ENCODE measurements at places on chromosomes 3 and 15. TPM values are rescaled to one million over a fixed set of nuclear protein-coding genes. Genes with fewer than 3 reads are reported as not detected.

Gene TIMP4
- 7.1 TPM for polyA plus RNA-seq

Gene CFAP100
- 0.46 TPM for polyA plus RNA-seq

GRCh38 chr15:65376767-65377104 is 1.1 kb downstream of the IGDCC3 start:
- DNase-seq: no peak

Gene PROK2
- polyA plus RNA-seq: not detected

DNA sequence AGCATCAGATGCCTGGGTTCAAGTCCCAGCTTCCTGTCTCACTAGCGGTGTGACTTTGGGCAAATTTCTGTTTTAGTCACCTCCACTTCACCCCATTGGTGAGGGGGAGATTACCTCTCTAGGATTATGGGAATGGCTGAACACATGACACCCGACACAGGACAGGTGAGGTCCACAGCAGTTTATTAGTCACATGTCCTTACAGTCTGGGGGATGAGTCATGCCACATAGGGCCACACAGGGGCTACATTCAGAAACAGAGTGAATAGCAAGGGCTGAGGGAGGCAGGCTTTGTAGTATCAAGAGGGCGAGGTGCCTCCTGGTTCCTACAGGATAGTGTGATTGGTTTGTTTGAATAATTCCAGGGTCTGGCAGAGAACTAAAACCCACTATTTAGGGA is 15.2 kb upstream of the ITGA11 start:
- DNase-seq: no peak

DNA sequence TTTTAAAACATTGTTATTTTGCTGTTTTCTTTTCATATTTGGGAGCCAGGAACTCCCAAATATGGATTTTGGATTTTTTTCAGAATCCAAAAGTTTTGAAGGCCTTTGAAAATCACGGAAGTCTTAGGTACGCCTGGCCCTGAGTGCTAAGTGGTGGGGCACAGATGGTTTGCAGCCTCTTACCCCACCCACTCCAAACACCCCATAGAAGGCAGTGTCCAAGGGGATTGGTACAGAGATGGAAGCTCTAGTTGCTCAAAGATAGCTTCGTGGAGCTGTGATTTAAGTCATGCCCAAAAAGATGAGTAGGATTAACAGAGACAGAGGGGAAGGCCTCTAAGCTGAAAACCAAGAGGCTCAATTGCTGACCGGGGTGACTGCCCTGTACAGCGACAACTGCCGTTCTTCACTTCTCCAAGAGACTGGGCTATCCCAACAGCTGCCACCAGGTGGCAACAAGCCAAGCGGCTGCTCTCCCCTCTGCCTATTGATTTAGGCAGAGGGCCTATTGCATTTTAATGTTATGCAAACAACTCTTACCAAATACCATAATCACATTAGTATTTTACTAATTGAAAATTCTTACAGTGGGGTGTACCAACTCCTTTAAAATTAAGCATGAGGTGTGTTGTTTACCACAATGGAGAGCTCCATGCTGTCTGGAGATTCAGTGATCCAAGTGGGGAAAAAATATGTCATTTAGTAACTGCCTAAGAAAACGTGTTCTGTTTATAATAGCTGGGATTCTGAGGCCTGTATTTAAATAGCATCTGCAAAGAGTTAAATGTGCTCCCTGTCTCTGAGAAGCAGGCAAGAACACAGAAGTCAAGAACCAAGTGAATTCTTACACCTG is 64.0 kb upstream of the C15orf61 start:
- DNase-seq: peak; percentile 52

- no peak for DNase-seq
These were observed 237.8 kb upstream of the UBE2E1 start for GRCh38 chr3:23567917-23568316.

GRCh38 chr15:68781766-68782588 is 38.7 kb downstream of the ANP32A start:
- DNase-seq: no peak

Gene GOLGA8N
- polyA plus RNA-seq: 20.0 TPM

GRCh38 chr3:169657351-169658124 is 6.0 kb downstream of the MECOM start:
- DNase-seq: peak; percentile 16

DNA sequence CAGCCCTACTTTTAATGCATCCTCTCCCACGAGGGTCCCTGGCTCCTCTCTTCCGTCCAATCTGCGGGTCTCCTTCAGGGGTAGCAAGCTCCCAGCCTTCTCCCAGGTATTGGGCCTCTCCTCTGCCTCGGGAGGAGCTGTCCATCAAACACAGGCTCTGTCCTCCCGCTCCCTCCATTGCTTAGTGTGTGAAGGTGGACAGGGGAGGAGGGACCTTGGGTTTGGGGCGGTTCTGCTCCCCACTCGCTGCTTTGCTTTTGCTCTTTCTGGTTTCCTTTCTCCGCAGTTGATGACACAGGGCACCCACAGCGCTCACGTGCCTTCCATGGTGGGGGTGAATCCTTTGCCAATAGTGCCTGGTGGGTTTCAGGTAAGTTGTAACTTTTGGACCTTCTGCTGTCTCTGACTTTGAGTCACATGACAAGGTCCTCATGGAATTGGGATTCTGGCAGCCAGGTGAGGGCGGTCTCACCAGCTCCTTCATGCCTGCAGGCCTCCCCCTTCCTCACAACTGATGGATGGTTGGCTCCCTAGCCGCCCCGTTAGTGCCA is 18.9 kb downstream of the MUC20 start:
- no peak for DNase-seq

Gene ARHGEF26
- polyA plus RNA-seq: 16.4 TPM

DNA sequence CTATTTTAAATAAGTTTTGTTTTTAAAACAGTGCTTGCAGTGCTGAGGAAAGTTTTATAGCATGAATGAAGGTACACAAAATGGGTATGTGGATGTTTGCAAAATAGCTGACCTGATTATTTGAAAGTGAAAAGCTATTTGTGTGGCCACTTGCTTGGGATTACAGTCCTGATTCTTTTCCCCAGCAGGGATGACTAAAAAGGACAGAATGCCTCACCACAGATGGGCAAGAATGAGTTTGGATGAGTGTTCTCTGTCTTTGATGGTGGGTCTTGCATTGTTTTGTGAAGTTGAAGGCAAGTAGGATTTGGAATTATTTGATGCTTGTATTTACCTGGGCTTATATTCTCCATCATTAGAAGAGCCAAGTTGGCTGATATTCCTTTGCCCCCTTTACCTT is 48.8 kb upstream of the MEIS2 start:
- DNase-seq: no peak

DNA sequence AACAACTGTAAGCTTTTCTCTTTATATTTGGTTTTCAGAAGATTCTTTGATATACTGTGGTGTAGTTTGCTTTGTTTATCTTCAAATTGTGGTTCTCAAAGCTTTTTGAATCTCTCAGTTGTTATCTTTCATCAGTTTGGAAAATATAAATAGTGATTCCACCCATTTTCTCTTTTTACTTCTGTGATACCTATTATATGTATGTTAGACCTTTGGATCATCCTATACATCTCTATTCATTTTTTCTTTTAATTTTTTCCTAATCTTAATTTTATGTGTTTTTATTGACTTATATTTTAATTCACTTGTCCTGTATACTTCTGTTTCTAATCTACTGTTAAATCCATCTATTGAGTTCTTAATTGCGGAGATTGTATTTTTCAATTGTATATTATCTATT is 160.7 kb upstream of the COL8A1 start:
- no peak for DNase-seq

DNA sequence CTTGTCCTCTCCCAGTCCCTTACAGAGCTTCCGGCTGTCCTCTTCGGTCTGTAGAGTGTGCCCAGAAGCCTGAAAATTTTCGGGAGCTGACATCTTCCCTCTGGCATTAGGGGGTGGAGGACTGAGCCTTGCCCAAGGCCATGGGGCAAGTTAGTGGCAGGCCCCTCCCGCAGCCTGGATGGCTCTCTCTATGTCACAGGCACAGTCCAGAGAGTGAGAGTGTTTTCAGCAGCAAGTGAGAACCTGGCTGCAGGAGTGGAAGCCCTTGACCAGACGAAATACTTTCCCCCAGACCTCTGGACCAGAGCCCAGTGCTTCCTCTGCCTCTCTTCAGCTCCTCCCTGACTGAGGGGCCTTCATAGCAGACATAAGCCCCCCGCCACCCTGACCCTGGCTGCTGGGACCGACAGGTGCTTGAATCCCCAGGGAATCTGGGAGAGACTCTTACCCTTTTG is 50.5 kb upstream of the SEC22A start:
- DNase-seq: no peak

GRCh38 chr3:121894301-121894990 is at the start of gene SLC15A2:
Gene SLC15A2, plus strand, starts transcription at chr3:121894401. Its CDS starts 76 bp downstream, at chr3:121894477.
- no peak for DNase-seq

Gene ERICH6
- polyA plus RNA-seq: not detected

GRCh38 chr3:190671658-190672057 is 157.8 kb downstream of the IL1RAP start:
- DNase-seq: no peak

Gene MUC20
- polyA plus RNA-seq: 18.1 TPM

DNA sequence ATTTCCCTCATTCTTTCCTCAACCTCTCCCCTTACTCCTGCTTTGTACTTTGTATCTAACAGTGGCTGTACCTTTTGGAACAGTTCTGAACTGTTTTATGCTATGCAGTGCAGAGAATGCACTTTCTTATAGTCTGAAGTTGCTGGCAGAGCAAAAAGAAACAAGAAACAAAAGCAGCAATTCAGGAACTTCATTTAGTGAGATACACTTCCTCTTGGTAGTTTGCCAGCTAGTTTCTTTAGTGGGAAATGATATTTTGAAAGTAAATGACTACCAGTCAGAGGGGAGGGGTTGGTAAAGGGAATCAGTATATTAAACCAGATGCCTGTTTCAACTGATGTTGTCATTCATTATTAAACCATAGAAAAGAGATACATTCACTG is 55.0 kb upstream of the CHD2 start:
- DNase-seq: no peak

GRCh38 chr3:132549890-132550578 is 47.0 kb upstream of the ACKR4 start:
- no peak for DNase-seq

GRCh38 chr15:73336756-73337155 is 32.0 kb downstream of the HCN4 start:
- DNase-seq: no peak

Gene CPNE9
- polyA plus RNA-seq: 0.17 TPM

- DNase-seq: no peak
These were observed 1.0 kb downstream of the LIMD1 start for GRCh38 chr3:45595364-45596195.

- DNase-seq: no peak
These were observed 409.5 kb downstream of the ROBO1 start for GRCh38 chr3:79358327-79358726.

DNA sequence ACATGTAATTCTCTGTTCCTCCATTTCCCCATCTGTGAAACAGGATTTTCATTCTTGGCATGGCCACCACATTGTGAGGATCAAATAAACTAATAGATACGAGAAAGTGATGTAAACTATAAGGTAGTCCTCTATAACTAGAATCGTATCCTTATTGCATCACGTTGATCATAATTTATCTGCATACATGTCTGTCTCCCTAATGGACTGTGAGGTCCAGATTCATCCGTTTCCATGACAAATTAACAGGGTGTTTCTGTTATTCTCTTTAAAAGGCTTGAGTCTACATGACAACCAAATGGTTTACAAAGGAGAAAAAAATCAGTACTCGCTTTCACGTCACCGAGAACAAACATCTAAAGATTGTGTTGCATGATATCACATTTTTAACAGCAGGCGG is 53.0 kb downstream of the SST start:
- no peak for DNase-seq

DNA sequence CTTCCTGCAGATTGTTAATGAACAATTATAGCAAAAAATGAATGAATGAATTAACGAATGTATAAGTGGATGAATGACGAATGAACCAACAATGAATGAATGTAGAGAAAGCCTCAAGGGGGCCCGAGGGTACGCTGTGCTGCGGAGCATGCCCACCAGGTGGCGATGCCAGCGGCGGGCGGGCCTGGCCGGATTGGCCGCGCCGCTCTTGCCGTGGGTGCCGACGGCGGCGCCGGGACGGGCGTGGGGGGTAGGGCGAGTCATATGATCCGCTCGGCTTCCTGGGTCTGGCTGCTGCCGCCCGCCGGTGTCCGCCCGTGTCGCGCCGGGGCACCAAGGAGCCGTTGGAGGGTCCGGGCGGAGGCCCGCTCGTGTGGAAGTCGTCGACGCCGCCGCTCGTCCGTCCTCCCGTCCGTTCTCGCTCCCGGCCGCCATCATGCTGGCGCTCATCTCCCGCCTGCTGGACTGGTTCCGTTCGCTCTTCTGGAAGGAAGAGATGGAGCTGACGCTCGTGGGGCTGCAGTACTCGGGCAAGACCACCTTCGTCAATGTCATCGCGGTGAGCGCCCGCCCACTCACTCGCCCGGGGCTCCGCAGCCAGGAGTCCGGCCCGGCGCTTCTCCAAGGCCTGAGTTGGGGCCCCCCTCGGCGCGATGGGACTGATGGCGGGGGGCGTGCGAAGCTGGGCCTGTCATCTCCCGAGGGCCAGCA is at the start of gene ARL8B:
TSS of gene ARL8B (plus strand) at position 263 of the 711 bp plus-strand sequence. CDS start at position 437, 174 bp downstream.
- DNase-seq: peak; percentile 68

- no peak for DNase-seq
These were observed 17.4 kb downstream of the SUSD5 start for GRCh38 chr3:33201195-33201594.

- no peak for DNase-seq
These were observed 2.2 kb downstream of the HOMER2 start for GRCh38 chr15:82950295-82950694.

- peak; percentile 36 for DNase-seq
These were observed 51.2 kb upstream of the MINAR1 start for GRCh38 chr15:79380755-79381497.

Gene RFTN1
- polyA plus RNA-seq: 32.6 TPM

GRCh38 chr3:23430781-23431398 is 227.8 kb downstream of the UBE2E2 start:
- no peak for DNase-seq

DNA sequence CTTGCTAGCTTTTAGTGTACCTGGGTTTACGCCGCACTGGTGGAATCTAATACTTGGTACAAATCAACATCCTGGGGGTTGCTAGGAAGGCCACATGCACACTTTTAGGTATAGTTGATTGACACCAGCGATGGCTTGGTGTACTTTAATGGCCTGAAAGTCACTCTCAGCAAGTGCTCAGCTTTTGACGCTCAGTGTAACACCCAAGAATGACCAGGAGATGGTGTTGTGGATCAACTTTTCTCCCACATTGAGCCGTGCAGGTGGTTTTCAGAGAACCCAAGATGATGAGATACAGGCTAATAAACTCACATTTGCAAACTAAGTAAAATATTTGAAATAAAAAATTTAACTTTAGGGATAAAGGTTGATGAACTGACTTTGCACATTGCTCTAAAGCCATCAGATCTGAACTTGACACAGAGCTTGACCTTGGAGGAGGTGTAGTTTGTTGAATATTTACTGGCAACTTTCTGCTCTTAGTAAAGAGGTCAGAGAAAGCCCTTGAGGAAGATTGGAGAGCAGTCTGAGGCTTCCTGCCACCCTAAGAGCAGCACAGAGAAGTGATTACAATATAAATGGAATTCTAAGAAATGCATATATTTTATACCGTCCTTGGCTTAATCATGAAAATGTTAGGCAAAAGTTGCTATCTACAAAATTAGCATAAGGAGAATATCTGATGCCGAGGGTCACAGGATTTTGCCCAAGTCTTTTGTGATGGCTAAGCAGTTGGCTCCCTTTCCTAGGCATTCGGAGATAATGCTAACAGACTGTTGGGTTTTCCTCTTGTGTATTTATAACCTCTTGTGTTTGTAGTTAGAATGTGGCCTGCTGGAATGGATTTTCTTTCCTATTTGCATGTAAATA is 143.4 kb upstream of the RASGRP1 start:
- no peak for DNase-seq

GRCh38 chr3:50338965-50339364 is 1.7 kb downstream of the RASSF1 start:
- no peak for DNase-seq

Gene CAV3
- 0.56 TPM for polyA plus RNA-seq

Gene SSUH2
- 2.0 TPM for polyA plus RNA-seq

GRCh38 chr3:143989461-143989860 is 17.8 kb downstream of the DIPK2A start:
- no peak for DNase-seq
